ENCODE measurements at places on chromosomes 1 and 21.

GRCh38 chr21:46144464-46145070, 10.8 kb downstream of the FTCD start:
- no peak for DNase-seq

DNA sequence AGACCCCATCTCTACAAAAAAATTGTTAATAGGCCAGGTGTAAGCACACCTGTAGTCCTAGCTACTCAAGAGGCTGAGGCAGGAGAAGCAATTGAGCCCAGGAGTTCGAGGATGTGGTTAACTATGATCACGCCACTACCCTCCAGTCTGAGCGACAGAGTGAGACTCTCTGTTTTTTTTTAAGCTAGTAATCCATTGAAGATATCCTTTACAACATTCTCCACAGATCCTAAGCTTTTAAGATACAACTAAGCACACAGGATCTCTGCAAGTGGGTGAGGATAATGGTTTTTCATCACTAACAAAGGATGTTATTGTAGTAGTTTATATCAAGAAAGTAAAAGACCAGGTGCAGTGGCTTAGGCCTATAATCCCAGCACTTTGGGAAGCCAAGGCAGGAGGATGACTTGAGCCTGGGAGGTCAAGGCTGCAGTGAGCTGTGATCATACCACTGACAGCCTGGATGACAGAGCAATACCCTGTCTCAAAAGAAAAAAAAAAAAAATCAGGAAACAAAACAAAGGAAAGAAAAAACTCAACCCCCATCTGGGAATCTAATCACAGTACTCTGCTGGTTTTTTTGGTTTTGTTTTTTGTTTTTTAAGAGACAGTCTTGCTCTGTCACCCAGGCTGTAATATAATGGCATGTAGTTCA, 166.1 kb downstream of the RERE start:
- DNase-seq: no peak

GRCh38 chr1:243938208-243938607, 88.2 kb upstream of the AKT3 start:
- no peak for DNase-seq

- DNase-seq: no peak
Measured at GRCh38 chr1:17470021-17470799, 30.7 kb upstream of the RCC2 start.

- no peak for DNase-seq
Measured at GRCh38 chr1:212981571-212982328, 31.4 kb downstream of the VASH2 start.

GRCh38 chr1:22799971-22800370, 89.3 kb downstream of the EPHB2 start:
- DNase-seq: no peak

DNA sequence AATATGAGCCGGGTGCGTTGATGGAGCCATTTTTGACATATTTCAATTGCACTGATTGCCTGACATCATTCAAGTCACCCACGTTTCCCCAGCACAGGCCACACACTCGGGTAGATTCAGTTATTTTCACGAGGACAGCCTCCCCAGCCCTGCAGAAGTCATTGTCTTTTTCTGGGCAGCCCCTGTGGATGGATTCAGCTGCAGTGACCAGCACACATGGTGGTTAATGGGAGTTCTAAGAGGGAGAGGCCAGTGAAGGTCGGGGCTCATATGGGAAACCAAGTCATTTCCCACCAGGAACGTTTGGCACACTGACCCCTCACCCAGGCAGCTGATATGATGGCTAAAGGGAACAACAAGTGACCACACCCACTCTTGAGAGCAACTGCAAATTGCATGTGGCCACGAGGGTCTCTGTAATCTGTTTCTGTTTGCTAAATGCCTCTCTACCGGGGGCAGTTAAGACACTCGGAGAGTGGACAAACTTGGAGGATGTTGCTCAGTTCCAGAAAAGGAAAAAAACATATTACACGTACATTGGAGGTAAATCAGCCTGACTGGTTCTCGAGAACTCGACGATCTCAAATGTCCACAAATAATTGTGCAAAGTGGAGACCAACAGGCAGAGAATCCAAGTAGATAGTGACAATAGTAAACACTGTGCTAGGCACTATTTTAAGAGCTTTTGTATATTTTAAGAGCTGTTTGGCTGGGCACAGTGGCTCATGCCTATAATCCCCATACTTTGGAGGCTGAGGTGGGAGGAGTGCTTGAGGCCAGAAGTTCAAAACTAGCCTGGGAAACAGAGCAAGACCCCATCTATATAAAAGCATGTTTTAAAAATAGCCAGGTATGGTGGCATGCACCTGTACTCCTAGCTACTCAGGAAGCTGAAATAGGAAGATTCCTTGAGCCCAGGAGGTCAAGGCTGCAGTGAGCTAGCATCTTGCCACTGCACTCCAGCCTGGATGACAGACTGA, 167.2 kb upstream of the IRF2BP2 start:
- no peak for DNase-seq

DNA sequence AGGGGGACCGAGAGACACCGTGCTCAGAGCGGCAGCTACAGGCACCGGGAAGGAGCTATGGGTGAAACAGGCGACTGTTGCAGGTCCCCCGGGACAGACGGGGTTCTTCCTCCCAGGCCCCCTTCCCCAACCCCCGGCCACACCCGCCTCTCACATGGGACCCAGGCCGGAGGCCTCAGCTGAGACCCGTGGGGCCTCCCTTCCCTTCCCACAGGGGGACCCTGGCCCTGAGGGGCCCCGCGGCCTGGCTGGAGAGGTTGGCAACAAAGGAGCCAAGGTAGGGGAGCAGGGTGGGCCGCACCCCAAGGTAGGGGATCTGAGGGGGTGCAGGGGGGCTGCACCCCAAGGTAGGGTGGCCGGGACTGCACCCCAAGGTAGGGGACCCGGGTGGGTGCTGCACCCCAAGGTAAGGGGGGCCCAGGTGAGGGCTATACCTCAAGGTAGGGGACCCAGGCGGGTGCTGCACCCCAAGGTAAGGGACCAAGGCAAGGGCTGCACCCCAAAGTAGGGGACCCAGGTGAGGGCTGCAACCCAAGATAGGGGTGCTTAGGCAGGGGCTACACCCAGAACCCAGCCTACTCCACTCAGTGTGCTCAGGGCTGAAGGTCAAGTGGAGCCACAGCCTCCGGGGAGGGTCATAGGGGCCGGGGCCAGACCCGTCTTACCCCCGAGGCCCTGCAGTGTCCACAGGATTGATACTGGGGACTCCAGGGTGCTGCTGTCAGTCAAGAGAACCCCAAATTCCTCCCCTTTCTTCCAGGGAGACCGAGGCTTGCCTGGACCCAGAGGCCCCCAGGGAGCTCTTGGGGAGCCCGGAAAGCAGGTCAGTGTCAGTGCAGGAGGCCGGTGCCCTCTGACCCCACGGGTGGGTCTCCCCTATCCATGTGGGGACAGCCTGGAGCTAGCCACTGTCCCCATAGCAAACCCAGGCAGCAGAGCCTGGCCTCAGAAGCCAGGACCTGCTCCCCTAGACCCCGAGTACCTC, 22.7 kb downstream of the COL6A2 start:
- DNase-seq: no peak

DNA sequence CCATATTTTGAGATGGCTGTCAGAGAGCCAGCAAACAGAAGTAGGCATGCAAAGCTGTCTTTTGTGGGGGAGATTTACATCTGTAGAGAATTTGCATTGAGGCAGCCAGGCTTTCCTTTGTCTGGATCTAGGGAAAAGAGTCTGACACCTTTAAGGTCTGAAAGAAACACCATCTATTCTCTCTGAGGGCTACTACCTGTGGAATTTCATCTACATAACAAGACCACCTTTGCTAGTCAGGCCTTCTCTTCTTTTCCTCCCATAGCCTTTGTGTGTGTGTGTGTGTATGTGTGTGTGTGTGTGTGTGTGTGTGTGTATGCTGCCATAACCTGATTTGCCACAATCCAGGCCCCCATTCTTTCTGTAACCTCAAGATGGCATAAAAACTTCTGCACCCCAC, 28.4 kb upstream of the DMRTB1 start:
- DNase-seq: no peak

DNA sequence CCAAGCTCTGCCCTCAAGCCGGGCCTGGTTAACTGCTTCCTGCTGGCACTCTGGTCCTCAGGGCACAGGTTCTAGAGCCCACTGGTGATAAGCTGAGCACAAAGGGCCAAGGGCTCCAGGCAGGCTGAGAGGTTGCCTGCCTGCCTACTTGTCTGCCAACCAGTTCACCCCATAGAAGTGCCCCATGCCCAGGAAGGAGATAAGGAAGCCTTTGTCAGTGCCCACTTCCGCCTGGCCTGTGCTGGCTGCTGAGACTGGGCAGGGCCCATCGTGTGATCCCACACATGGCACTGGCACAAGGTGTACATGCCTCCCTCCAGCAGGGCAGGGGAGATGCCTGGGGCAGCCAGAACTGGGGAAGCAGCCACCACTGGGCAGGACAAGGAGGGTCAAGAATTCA, 24.1 kb downstream of the SLC9A1 start:
- DNase-seq: no peak

GRCh38 chr1:157272729-157273524, 134.7 kb upstream of the ETV3 start:
- DNase-seq: no peak

DNA sequence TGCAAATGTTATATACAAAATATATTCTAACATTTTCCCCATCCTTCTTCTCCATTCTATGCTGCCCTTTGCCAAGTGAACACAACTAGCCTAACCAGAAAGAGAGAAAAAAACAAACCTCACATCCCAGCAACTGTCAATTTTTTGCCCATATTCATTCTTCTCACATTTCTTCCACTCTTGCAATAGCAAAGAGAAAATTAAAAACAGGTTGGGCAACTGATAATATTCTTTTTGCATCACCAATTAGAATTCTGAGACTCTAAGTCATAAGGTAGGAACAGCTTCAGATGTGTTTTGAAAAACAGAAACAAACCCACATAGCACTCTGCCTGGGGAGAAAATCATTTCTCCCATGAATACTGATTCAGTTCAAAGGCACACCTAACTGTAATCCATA, 25.2 kb upstream of the EXO1 start:
- DNase-seq: no peak

DNA sequence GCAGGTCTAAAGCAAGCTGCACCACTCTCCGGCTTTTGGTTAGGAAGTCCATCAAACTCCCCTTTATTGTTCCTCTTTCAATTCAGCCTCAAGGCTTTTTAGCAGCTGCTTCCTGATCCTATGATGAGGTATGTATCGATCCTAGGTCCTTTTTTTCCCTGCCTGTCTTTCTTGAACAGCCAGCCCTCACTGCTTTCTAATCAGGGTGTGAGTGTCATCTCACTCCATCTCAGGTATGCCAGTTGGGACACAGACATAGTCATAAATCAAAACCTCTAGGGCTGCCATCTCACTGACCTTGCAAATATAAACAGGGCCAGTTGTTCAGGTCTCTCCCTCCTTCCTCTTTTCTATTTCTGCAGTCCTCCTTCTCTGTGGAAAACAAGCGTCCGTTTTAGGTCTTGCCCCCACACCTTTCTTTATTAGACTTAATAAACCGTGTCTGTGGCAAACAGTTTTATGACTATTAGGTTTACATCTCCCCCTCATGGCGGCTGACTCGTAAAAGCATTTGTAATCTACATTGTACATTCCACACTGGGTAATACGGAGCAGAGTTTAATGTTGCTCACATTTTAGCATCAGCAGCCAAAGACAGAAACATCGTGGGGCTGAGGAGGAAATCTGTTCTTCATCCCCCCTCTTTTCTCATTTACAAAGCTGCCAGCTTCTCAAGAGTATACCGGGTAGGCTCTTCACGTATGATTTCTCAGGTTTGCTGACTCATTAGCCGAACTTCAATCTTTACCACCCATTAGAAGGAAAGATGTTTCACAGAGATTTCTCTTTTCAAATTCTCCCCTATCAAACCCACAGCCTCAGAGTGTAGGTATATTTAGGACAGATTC, 11.6 kb downstream of the STYXL2 start:
- DNase-seq: no peak

DNA sequence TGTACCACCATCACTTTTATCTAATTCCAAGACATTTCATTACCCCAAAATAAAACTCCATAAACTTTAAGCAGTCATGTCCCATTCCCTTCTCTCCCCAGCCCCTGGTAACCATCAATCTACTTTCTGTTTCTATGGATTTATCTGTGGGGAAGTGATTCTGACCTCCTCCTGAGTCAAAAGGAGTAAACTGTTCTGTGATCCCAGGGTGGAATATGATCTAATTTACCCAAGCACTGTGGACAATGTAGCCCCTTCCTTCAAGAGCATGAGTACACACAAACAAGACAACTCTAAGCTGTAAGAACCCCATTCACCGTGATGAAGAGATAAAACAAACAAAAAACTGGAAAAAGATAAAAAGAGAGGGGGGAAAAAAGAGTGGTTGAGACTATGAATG, 77.9 kb downstream of the PLPP3 start:
- DNase-seq: no peak

Data from GM18507 (cell line).